Activated naive CD4-positive, alpha-beta T cell treated with anti-CD3 and anti-CD28 coated beads, Interleukin-2, amount 50 U/mL, for 72 hours (primary cell): ENCODE measurements at places on chromosomes 3 and 15.

DNA sequence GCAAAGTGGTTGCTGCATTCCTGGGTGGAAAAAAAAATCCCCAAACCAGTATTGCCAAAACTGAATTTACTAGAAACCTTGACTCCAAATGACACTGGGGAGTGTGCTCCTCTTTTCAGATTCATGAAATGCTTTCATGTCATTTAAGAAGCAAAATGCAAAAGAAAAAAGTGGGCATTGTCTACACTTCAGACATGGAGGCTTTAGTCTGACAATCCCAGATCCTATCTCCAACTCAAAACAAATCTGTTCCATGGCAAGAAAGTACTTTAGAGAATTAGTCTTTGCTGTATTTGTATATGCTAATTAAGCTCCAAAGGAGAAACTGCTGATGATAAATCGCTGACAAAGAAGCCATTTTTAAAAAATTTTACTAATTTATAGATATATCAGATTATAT is 366.7 kb downstream of the MAGI1 start:
- DNase-seq: no peak

GRCh38 chr3:45066109-45066801 is 40.2 kb downstream of the CLEC3B start:
- DNase-seq: no peak

DNA sequence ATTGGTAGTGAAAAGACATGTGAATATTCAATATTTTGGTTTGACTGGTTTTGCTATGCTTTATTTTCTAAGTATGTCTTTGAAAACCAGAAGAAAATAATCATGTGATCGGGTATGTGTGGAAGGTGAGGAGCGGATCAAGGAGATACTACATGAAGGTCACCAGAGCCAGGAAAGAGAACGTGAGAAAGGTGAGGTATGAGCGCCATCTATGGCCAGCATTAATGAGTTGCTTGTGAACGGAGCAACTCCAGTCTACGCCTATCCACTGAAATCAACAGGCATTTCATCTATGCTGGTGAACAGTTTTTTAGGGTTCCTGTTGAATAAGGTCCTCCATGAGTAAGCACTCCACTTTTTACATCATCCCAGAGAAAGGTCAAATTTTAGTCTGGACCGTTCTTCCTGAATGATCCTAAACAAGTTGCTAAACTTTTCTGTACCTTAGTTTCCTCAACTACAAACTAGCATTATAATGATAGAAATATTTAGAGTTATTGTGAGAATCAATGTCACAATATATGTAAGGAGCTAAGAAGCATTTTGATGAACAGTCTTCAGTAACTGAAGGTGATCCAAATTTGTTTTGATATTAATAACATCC is 1435.2 kb upstream of the CADM2 start:
- no peak for DNase-seq

- no peak for DNase-seq
Observed at GRCh38 chr15:78399091-78399490, 38.9 kb upstream of the IREB2 start.

- DNase-seq: no peak
Observed at GRCh38 chr3:166743481-166744134, 636.5 kb downstream of the ZBBX start.

DNA sequence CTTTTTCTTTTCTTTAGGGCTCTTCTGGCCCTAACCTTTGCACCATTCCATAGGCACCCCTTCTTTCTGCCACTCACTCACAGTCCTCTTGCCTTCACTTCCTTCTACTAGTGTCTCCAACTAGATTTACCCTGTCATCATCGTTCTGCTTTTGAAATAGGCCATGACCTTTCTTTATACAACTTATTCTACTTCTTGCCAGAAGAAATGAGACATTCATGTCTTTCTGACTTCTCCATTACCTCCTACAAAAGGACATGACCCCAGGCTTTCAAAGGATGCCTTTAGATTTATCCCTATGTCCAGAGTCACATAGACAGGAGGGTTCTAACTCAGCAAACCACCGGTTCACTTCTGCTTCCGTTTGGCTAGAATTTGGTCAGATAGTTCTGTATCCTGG is 336.4 kb upstream of the LRRFIP2 start:
- no peak for DNase-seq

DNA sequence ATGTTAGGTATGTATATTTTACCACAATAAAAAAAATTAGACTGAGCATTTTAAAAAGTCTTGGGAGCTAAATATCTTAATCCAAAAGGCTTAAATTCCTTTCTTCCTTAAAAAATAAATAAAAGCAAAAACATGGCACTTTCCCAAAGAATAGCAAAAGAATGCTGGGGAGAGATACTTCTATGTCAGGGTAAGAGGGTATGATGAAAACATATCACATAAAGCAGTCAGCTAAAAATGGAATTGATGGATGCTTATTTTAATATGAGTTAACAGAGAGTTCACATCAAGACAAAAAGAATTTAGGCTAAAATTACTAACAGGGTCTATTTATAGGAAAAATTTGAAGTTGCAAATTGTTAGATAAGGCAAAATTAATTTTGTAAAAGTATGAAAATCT is 141.0 kb downstream of the MYLK start:
- no peak for DNase-seq

DNA sequence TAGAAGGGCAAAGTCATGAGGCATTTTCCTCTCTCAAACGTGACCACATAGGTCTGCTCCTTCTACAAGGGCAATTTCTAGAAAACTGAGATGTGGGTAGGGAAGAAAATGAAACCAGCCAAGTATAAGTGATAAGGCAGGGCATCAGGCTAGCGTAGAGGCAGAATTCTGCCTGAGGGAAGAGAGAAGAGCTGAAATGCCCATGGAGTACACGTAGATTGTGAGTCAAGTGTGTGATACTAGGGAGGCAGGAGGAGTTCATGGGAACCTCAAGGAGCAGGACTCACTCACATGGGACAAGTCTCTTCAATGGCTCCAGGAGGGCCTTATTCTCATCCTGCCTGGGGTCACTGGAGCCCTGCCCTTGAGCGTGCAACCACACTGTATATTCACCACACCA is 34.9 kb upstream of the PPP4R2 start:
- DNase-seq: no peak

GRCh38 chr3:123409443-123410148 is 39.3 kb downstream of the ADCY5 start:
- DNase-seq: no peak

DNA sequence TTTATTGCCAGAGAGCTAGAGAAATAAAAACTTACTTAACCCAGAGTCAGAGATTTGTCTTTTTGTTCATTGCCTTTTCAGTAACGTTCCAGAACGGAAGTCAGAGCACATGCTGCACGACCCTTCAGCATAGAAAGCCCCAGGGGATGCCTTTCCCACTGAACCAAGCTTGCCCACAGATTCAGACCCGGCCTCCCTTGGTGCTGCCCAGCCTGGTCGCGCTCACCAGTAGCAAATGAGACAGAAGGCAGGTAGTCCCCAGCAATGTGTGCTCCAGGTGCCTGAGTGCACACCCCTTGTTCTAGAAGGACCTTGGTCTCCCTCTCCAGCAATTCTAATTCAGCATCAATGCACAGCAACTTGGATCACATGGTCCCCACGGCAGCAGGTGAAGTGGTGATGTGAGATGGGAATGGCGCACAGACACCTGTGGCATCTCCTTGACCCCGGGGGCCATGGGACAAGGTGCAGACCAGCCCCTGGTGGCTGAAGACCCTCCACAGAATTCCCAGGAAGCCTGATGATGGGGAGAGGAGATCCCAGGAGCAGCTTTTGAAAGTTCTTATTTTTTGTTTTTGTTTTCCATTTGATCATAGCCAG is 91.8 kb upstream of the IQSEC1 start:
- DNase-seq: no peak

DNA sequence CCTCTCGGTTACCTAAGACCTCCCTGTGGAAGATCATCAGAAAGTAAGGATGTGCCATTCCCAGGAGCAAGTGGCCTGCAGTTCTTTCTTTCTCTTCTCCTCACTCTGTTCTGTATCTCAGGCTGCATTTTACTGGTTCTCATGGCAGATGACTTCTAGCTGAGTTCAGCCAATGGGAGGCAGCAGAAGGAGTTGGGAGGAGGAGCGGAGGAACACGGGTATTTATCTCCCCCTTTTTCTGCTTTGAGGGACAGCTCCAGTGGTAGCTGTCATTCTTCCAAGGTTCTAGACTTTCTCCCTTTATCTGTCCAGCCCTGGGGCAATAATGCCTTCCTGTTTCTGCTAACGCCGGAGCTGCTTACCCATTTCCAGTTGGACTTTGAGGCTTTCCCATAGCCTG is 339.9 kb downstream of the NR2F2 start:
- no peak for DNase-seq

- no peak for DNase-seq
Observed at GRCh38 chr3:189237526-189237925, 65.8 kb downstream of the TPRG1 start.

GRCh38 chr3:176208915-176209314 is 988.4 kb downstream of the TBL1XR1 start:
- no peak for DNase-seq

GRCh38 chr3:99545941-99546580 is 92.3 kb upstream of the COL8A1 start:
- no peak for DNase-seq
